Nephron progenitor cell (in vitro differentiated cells): ENCODE measurements at places on chromosomes 3 and 15.
A peak's percentile ranks its signal among the peaks of the same experiment; 100 is the strongest.

GRCh38 chr3:82143661-82144412 lies 382.4 kb upstream of the GBE1 start:
- H3K4me1 ChIP-seq: no peaks in the 10 kb centered on the region
- H3K36me3 ChIP-seq: no peaks in the 10 kb centered on the region
- no peaks in the 10 kb centered on the region for H3K27me3 ChIP-seq
- H3K27ac ChIP-seq: peak overlapping the region; percentile 29
- DNase-seq: no peak

GRCh38 chr3:23950293-23950692 lies 5.2 kb downstream of the NR1D2 start:
- H3K36me3 ChIP-seq: peaks cover 24% of the 10 kb centered on the region
- H3K27ac ChIP-seq: no peak overlapping the region
- H3K4me1 ChIP-seq: peaks cover 48% of the 10 kb centered on the region
- no peak overlapping the region for H3K4me3 ChIP-seq
- DNase-seq: no peak

DNA sequence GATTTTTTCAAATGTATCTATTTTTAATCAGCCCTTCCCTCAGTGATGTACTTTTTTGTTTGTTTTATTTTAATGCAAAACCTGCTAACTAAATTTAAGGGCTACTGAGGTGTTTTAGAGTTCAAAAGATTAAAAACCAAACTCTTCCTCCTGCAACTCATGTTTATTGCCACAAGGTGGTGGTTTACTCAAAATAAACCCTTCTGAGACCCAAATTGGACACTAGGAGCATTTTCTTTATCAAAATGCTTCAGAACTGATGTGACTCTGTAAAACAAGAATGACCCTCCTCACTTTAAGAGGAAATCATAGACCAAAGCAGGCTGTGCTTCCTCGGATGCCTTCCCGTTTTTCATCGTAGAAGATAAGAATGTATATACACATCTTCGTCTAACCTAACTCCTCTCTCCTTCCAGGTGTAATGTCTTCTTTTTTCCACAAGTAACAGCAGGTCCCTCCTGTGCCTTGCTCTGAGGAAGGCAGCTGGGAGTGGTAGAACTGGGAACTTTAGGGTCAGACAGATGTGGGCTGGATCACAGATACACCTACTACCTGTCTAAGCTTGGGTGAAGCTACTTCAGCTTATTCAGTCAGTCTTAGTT lies 2.9 kb upstream of the NME9 start:
- H3K27me3 ChIP-seq: peaks cover 25% of the 10 kb centered on the region
- no peak for DNase-seq
- no peak overlapping the region for H3K4me3 ChIP-seq
- H3K27ac ChIP-seq: no peak overlapping the region
- no peaks in the 10 kb centered on the region for H3K36me3 ChIP-seq
- H3K4me1 ChIP-seq: peaks cover 17% of the 10 kb centered on the region

DNA sequence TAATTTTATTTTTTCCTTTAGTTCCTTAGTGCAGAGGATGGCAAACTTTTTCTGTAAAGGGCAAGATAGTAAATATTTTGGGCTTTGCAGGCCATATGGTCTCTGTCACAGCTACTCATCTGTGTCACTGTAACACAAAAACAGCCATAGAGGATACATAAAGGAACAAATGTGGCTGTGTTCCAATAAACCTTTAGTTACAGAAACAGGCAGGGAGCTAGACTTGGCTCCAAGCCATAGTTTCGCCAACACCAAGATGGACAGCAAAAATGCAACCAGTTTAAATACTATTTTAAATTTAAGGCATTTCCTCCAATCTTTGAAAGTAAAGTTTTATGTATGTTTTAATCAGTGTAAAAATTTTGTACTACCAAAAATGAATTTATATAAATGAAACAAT lies 753.4 kb downstream of the FHIT start:
- DNase-seq: no peak
- H3K36me3 ChIP-seq: no peaks in the 10 kb centered on the region
- no peak overlapping the region for H3K4me3 ChIP-seq
- no peak overlapping the region for H3K27ac ChIP-seq
- no peaks in the 10 kb centered on the region for H3K4me1 ChIP-seq

- H3K4me1 ChIP-seq: no peaks in the 10 kb centered on the region
- DNase-seq: no peak
- H3K4me3 ChIP-seq: no peak overlapping the region
- peaks cover 72% of the 10 kb centered on the region for H3K36me3 ChIP-seq
- H3K27me3 ChIP-seq: no peaks in the 10 kb centered on the region
- H3K27ac ChIP-seq: no peak overlapping the region
These were observed 66.7 kb downstream of the LARS2 start for GRCh38 chr3:45455040-45455439.

GRCh38 chr3:188993181-188993580 lies 178.6 kb upstream of the TPRG1 start:
- H3K27me3 ChIP-seq: peaks cover 4% of the 10 kb centered on the region
- DNase-seq: no peak
- H3K4me3 ChIP-seq: no peak overlapping the region
- H3K36me3 ChIP-seq: no peaks in the 10 kb centered on the region
- no peaks in the 10 kb centered on the region for H3K4me1 ChIP-seq
- no peak overlapping the region for H3K27ac ChIP-seq

DNA sequence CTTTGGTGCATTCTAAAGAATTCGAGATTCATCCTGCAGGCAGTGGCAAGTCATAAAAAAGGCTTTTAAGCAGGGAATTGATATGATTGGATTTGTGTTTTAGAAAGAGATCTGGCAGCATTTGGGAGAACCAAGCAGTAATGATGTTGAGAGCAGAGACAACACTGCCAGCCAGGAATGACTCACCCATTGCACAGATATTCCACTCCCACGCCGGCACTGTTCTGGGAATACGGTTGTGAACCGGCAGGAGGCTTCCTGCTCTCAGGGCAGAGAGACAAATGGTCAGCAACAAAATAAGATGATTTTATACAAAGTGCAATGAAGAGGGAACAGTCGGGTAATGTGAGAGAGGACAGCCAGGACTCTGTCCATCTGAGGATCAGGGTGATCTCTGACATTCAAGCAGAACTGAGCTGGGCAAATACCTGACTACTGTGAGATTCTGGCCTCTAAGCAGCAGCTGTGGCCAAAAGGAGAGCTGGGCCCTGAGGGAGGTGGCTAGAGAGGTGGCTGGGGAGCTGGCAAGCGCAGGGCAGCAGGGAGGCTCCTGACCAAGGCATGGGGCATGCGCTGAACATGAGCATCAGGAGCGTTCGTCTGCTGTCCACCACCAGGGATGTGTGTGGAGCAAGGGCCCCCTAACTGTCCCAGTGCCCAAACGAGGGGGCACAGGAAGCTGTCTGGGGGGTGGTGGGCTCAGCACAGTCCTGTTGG lies 56.1 kb upstream of the PLXNA1 start:
- peaks cover 44% of the 10 kb centered on the region for H3K4me1 ChIP-seq
- H3K36me3 ChIP-seq: no peaks in the 10 kb centered on the region
- H3K27ac ChIP-seq: no peak overlapping the region
- H3K4me3 ChIP-seq: no peak overlapping the region

DNA sequence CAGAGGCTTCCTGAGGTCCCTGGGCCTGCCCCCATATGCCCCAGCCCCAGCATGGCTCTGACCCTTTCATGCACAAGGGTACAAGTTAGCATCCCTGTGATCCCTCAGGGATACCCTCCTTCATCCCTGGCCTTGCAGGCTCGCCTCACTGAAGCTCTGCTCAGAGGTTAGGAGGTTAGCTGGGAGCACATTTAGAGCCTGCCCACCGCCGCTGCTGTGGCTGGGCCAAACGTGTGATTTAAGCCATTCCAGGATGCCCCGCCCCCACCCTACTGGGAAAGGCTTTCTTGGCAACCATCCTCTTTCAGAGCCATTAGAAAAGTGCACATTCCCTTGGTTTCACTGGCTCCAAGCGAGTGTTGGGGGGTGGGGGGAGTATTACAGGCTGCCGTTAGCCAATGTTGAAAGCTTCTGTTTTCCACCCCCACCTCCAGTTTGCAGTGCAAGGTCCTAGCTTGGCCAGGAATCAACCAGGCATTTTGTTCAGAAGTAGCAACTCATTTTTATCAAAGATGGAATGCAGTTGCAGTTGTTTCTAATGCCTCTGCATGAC lies 6.3 kb upstream of the HES1 start:
- no peak overlapping the region for H3K27ac ChIP-seq
- no peaks in the 10 kb centered on the region for H3K36me3 ChIP-seq
- H3K27me3 ChIP-seq: peaks cover 41% of the 10 kb centered on the region
- peak; percentile 81 for DNase-seq
- H3K4me1 ChIP-seq: peaks cover 56% of the 10 kb centered on the region

GRCh38 chr15:72368325-72368724 lies 7.5 kb downstream of the HEXA start:
- no peak for DNase-seq
- H3K4me1 ChIP-seq: no peaks in the 10 kb centered on the region
- H3K27me3 ChIP-seq: no peaks in the 10 kb centered on the region
- peak overlapping the region; percentile 49 for H3K27ac ChIP-seq

GRCh38 chr15:92906563-92907081 lies 6.5 kb downstream of the CHD2 start:
- H3K4me1 ChIP-seq: peaks cover 77% of the 10 kb centered on the region
- DNase-seq: no peak
- peak overlapping the region; percentile 95 for H3K4me3 ChIP-seq
- H3K27me3 ChIP-seq: no peaks in the 10 kb centered on the region

GRCh38 chr3:40920041-40920440 lies 279.3 kb upstream of the CTNNB1 start:
- no peak overlapping the region for H3K4me3 ChIP-seq
- H3K27me3 ChIP-seq: peaks cover 5% of the 10 kb centered on the region

DNA sequence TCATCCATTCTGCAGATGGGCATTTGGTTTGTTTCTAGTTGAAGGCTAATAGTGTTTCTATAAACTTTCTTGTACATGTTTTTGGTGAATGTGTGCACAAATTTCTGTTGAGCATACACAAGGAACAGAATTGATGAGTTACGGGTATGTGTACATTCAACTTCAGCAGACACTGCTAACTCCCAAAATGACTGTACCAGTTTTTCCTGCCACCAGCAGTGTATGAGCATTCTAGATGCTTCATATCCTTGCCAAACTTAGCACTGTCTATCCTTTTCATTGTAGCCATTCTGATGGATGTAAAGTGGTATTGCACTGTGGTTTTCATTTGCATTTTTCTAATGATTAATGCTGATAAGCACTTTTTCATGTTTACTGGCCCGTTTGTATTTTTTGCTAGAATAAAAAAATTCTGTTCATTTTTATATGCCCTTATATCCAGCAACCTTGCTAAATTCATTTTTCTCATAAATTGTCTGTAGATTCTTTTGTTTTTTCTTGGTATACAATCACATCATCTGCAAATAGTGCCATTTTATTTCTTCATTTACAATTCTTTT lies 110.2 kb downstream of the ATP1B3 start:
- no peak for DNase-seq
- H3K27ac ChIP-seq: peak overlapping the region; percentile 25
- H3K4me1 ChIP-seq: no peaks in the 10 kb centered on the region
- no peaks in the 10 kb centered on the region for H3K27me3 ChIP-seq
- H3K4me3 ChIP-seq: no peak overlapping the region
- peaks cover 67% of the 10 kb centered on the region for H3K36me3 ChIP-seq

GRCh38 chr3:19934098-19934566 lies at the start of gene EFHB:
TSS of gene EFHB (minus strand) at chr3:19934217. CDS start at chr3:19934018, 199 bp downstream.
- peaks cover 17% of the 10 kb centered on the region for H3K4me1 ChIP-seq
- H3K27me3 ChIP-seq: peaks cover 11% of the 10 kb centered on the region
- peak; percentile 68 for DNase-seq
- peak within 1 kb of the TSS; percentile 5 for H3K4me3 ChIP-seq

DNA sequence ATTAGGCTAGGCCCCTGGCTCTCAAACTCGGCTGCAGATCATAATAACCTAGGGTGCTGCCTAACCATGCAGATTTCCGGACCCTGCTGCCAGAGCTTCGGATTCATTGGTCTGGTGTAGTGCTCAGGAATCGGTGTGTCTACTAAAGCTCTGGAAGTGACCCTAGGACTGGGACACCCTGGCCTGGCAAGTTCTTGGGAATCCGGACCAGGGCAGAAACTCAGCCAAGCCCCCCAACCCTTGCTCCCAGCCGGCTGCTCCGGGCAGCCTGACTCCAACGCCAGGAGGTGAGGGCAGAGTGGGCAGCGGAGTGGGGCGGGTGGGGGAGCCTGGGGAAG lies 23.0 kb downstream of the IGDCC3 start:
- H3K27me3 ChIP-seq: no peaks in the 10 kb centered on the region
- H3K27ac ChIP-seq: peak overlapping the region; percentile 25
- DNase-seq: no peak

DNA sequence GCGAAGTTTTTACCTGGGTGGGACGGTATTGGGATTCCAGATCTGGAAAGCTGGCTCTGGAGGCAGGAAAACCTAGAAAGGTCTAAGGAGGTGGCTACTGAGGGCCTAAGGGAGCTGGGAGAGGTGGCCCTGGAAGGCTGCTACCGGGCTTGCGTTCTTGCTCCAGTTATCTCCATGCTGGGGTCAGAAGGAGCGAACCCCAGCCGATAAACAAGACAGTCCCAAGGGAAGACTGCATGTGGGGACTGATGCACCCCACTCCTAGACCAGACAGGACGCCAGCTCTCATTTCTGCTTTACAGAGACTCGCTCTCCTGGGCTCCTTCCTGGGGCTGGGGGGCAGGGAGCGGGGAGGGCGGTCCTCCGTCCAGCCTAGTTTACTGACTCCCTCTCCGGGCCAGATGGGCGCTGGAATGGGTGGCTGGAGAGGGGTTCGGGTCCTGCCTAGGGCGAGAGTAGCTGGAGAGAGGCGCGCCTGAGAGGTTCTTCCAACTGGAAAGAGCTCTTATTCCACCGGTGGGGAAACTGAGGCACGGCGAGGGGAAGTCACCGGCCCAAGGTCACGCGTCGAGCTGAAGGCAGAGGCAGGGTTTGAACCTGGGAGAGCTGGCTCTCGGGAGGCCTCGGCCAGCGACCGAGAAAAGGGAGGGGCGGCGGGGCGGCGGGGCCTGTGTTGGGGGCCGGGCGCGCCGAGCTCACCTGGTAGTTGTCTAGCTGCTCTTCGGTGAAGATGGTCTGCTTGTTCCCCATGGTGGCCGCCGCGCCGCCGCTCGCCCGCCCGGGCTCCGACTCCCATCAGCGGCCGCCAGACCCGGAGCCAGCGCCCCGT lies 565 bp downstream of the CIB2 start:
- no peaks in the 10 kb centered on the region for H3K27me3 ChIP-seq
- peak; percentile 22 for DNase-seq
- H3K36me3 ChIP-seq: peaks cover 4% of the 10 kb centered on the region
- H3K27ac ChIP-seq: no peak overlapping the region
- H3K4me1 ChIP-seq: peaks cover 60% of the 10 kb centered on the region
- H3K4me3 ChIP-seq: peak overlapping the region; percentile 85

DNA sequence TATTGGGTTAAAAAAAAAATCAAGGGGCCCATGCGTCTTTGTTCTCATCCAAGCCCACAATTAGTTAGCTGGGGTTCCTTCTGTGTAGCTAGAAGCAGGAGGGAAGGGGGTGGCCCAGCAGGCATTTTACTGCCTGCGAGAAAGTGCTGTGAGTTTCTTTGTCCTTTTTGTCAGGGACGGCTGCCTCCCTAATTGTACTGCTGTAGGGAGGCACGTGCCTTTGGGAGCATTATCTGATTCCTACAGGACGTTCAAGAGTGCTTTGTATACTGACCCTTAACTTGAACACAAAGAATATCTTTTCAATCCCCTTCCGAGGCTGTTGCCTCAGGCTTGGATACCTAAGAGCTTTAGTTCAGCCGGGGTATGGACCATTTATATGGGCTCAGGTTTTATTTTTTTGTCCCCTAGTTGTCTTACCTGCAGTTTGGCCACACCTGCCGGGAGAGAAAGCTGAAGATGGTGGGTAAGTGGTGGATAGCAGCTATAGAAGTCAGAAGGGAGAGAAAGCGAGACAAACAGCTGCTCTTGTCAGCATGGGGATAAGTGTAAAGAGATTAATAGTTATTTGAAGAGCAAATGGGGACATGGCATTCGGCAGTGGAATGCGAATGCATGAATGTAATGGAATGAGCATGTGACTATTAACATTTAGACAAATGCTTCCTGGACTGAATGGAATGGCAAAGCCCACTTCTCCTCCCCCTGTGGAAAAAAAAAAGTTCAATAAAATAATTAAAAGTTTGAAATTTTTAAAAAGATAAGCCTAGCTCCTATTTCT lies 175.2 kb downstream of the TP63 start:
- peak; percentile 10 for DNase-seq
- H3K4me3 ChIP-seq: peak overlapping the region; percentile 8
- no peaks in the 10 kb centered on the region for H3K36me3 ChIP-seq
- peaks cover 24% of the 10 kb centered on the region for H3K4me1 ChIP-seq
